ENCODE measurements at places on chromosomes 13 and 19.

DNA sequence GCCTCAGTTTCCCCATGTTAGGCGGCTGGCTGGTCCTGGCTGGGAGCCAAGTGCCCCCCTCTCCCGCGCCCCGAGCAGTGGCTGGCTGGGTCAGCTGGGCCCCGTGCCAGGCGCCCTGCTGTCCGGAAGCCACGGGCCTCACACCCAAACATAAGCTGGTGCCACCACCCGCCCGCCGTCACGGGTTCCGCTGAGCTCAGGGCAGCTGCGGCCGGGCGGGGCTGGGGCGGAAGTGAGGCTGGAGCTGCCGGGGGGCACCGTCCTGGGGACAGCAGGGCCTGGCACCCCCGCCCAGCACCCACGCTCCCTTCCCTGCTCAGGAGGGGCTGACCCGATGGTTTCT lies 19.3 kb downstream of the HCN2 start:
- DNase-seq = no peak

DNA sequence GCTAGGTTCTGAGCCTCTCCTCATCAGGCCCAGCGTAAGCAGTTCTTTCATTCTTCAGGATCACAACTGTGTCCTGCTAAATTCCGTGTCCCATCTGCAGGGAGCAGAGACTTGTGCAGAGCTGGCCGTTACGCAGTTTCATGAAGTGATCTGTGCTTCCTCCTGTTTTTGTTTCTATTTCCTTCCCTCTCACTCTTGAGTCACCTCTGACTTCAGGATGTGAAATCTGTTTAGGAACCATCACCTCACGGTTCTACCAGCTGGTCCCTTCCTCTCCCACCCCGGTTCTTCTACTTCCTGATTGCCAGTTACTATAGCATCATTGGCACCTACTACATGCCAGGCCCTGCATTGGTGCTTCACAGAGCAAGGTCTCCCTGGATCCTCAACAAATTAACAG lies 8.5 kb downstream of the MAU2 start:
- DNase-seq = no peak

GRCh38 chr13:95356916-95357315 lies 55.7 kb upstream of the ABCC4 start:
- no peak for DNase-seq

GRCh38 chr13:24071423-24072075 lies 89.0 kb upstream of the SPATA13 start:
- no peak for DNase-seq

DNA sequence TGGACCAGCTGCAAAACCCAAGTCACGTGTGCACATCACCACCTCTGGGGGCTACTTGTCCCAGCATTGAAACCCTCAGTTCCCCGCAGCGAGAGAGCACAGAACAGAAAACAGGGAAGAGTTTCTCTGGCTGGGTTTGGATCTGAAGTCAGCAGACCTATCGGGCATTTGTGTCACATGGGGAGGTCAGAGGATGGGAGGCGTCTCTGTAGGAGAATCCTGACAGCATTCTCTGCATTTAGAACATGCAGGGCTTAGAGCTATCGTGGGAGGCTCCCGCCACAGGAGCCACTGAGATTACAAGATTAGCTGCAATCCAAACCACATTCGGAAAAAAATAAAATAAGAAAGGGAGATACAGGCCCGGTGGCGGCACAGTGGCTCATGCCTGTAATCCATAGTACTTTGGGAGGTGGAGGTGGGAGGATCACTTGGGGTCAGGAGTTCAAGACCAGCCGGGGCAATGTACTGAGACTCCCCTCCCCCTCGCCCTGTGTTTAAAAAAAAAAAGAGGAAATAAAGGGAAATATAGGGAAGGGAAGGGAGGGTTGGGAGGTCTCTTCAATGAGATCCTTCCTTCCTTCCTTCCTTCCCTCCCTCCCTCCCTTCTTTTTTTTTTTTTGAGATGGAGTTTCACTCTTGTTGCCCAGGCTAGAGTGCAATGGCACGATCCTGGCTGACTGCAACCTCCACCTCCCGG lies 2.9 kb upstream of the TLE6 start:
- no peak for DNase-seq

DNA sequence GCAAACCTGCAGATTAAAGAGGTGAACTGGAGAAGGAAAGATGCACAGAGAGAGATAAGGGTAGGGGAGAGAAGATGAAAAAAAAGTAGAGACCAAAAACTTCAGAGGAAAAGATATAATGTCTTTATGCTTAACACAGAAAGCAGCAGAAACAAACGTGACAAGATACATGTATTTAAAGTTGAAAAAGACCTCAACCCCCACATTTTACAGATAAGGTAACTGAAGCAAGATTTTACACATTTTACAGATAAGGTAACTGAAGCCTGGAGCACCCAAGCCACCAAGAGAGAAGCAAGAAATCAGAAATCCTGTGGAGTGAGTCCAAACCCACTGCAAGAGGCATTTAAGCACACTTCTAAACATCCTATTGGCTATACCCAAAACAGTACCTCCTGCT lies 185.3 kb downstream of the TBC1D4 start:
- DNase-seq = no peak

DNA sequence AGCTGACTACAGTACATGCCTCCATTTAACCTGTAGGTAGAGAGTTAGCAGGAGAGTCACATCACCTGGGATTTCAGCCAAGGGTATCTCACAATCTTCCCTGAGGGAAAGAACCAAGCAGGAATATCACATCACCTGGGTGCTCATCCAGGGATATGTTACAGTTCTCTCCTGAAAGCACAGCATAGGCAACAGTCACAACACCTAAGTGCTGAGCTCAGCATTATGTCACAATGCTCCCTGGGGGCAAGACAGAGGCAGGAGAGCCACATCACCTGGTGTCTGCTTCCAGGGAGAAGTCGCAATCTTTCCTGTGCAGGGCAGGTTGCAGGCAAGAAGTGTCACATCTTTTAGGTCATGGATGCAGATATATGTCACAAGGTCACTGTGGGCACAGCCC lies 9.4 kb upstream of the ZNF91 start:
- DNase-seq = no peak

DNA sequence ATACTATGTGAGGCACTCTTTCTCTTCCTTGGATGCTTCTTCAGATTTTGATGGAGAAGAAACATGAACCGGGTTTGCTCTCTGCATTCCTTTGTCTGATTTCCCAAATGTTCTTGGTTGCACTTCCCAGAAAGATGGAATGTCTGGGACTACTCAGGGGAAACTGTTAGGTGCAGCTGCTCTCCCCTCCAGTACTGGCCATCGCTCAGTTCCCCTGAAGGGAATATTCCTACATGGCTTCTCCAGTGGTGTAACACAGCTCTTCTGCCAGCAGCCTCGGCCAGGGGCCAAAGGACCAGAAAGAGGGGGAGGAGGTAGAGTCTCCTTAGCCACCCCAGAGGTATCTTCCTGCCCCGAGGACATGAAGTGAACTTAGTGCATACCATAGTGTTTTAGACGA lies 33.5 kb upstream of the SPRY2 start:
- DNase-seq = no peak

DNA sequence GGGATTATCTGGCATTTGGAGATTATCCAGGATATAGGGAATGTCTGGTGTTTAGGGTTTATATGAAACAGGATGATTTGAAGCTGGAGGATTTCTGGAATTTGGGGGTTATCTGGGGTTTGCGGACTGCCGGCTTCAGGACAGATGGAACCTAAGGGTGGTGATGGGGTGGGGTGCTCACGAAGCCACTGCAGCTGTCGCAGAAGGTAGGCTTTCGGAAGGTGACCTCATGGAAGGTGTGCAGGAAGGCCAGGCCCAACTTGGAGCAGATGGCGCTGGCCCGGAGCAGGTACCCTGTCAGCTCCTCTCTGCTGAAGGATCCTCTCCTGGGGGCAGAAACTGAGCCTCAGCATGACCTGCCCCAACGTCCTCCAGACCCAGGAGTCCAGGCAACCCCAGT lies 9.6 kb downstream of the FAM98C start:
- no peak for DNase-seq
